ENCODE measurements at places on chromosomes 2 and 18.

DNA sequence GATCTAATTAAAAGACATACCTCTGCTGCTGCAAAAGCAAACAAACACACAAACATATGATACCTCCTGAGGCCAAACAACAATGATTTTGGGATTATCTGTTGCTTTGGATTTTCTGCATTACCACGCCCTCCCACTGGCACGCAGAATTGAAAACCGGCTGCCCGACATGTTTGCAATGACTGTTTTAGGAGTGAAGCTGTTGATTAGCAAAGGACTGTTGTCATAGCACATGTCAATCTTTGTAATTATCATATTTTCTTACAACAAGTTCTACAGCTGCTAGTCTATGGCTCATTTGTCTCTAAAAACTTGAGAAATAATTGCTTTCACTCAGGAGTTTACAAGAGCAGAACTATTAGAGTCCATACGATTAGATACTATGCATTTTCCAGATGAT is 94.4 kb upstream of the MEIS1 start:
- no peak for DNase-seq

DNA sequence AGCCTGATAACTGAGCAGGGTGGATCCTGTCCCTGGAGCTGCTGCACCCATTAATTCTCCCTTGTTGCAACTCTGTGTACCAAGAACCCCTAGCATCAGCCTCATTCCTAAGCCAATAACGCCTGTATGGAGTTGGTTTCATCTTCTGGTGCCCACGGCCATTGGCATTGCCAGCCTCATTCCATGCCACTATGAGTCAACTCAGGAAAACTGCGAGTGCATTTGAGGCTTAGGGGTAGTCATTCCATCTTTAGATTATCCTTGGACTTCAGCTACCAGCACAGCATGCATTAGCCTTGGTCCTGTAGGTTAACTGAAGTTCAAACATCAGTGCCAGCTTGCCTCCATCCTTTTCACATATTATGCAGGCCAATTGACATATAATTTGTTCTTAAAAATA is 1.4 kb upstream of the TRIM54 start:
- no peak for DNase-seq

- DNase-seq: no peak
Measured at GRCh38 chr2:170598067-170598395, 117.1 kb upstream of the SP5 start.

- DNase-seq: no peak
Measured at GRCh38 chr2:226529556-226529955, 270.1 kb downstream of the IRS1 start.

- DNase-seq: no peak
Measured at GRCh38 chr18:10743766-10744165, 217.9 kb downstream of the NAPG start.

- DNase-seq: no peak
Measured at GRCh38 chr18:13930964-13931363, 15.6 kb upstream of the MC2R start.

- no peak for DNase-seq
Measured at GRCh38 chr18:8997634-8998033, 104.9 kb upstream of the NDUFV2 start.

- DNase-seq: no peak
Measured at GRCh38 chr2:14530506-14530905, 102.0 kb upstream of the LRATD1 start.

- DNase-seq: no peak
Measured at GRCh38 chr2:159684796-159685195, 27.5 kb upstream of the MARCHF7 start.

GRCh38 chr2:112065966-112066365 is 10.9 kb downstream of the TMEM87B start:
- DNase-seq: no peak

DNA sequence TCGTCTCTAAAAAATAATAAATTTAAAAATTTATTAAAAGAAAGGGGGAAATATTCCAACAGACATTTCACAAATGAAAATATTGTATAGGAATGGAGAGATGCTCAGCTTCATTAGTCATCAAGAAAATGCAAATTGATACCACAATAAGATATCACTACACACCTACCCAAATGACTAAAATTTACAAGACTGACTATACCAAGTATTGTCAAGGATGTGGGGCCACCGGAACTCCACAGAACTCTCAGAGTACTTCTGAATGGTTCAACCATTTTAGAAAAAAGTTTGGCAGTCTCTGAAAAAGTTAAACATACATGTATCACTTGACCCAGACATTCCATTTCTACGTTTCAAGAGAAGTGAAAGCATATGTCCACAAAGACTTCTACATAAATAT is 163.4 kb downstream of the EHBP1 start:
- no peak for DNase-seq

DNA sequence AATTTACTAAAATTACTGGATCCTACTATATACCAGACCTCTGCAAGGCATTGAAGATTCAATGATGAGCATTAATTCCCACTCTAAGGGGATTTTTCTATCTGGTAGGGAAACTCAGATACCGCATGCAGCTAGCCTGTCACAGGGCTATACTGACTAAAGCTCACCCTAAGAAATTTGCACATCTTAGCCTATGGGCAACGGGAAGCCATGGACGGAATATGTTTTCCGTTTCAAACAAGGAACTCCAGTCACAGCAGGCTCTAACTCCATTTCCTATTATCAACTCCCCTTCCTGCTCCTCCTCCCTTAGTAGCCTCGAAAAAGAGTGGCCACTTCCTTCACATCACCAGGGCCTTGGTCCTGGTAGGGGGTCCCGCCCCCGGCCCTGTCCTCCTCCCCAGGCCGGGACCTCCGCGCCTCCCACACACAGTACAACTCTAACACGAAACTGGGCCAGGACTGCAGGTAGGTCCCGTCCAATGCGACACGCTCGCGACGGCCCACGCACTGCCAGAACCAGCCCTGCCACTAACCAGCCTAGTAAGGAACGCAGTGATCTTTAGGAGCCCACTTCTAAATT is 659 bp upstream of the COX5B start:
- no peak for DNase-seq

DNA sequence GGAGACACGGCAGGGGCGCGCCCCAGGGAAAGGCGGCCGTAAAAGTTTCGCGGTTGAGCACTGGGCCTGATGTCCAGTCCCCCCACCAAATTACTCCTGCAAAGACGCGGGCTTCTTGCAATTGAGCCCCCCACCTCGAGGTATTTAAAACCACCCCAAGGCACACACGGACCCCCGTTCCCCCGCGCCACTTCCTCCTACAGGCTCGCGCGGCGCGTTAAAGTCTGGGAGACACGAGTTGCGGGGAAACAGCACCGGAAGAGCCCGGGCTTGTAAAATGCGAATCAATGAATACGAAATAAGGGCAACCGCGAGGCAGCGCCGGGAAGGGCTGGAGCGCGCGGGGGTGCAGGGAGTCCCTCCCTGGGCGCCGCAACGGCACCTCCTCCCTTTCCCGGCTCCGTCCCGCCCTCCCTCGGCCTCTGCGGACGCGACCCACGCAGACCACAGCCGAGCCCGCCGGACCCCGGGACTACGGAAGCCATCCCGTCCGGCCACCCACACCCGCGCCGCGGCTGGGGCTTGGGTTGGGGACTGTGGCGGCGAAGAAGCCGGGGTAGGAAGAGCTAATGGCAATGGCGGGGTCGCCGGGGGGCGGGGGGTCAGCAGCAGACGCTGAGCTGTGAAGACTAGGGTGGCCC is 918 bp upstream of the NETO1 start:
- no peak for DNase-seq

- no peak for DNase-seq
Measured at GRCh38 chr2:123051136-123051535, 974.0 kb upstream of the CNTNAP5 start.

GRCh38 chr18:13364721-13365205 is 146.2 kb downstream of the LDLRAD4 start:
- DNase-seq: no peak

DNA sequence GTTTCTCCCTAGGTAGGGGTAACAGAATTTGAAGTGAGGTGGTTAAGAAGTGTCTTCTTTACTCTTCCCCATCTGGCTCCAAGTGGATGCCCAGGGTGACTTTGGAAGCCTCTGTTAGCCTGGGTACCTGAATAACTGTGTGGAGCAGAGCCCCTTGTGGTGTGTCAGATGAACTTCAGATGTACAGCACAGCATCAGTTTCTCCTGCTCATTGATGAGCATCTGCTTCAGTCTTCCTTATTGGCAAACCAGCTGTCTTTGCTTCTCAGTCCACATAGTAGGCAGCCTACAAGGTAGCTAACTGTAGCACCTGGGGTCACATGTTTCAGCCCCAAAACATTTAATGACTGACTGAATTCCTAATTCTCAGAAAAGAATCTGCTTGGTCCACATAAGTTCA is 56.2 kb upstream of the ATP8B1 start:
- DNase-seq: no peak

- DNase-seq: no peak
Measured at GRCh38 chr2:14723684-14724083, 91.2 kb downstream of the LRATD1 start.

- no peak for DNase-seq
Measured at GRCh38 chr18:45782662-45783061, 42.8 kb upstream of the SIGLEC15 start.

Measured in NCI-H446 treated with DMSO at 0.1 percent for 48 hours (cell line).